ENCODE measurements at places on chromosomes 13 and 19. TPM values are rescaled to one million over a fixed set of nuclear protein-coding genes. Genes with fewer than 3 reads are reported as not detected.

The ZNF491 gene
- total RNA-seq = 14.8 TPM

The SIX5 gene
- total RNA-seq = 1.8 TPM

The FXYD3 gene
- total RNA-seq = not detected

The TMPRSS9 gene
- total RNA-seq = 0.23 TPM

The CEACAM7 gene
- total RNA-seq = not detected

The ZNF577 gene
- total RNA-seq = 64.8 TPM

The ERICH6B gene
- not detected for total RNA-seq

The SLC7A10 gene
- 5.5 TPM for total RNA-seq

The TNFSF13B gene
- total RNA-seq = 0.92 TPM

The GMIP gene
- total RNA-seq = 16.8 TPM
